ENCODE measurements at places on chromosomes 5 and 9.

- DNase-seq, result peak; percentile 83
Observed at GRCh38 chr5:135466178-135467050, 14.3 kb upstream of the TIFAB start.

- no peak for DNase-seq
Observed at GRCh38 chr5:160800375-160801275, 51.4 kb downstream of the ATP10B start.

DNA sequence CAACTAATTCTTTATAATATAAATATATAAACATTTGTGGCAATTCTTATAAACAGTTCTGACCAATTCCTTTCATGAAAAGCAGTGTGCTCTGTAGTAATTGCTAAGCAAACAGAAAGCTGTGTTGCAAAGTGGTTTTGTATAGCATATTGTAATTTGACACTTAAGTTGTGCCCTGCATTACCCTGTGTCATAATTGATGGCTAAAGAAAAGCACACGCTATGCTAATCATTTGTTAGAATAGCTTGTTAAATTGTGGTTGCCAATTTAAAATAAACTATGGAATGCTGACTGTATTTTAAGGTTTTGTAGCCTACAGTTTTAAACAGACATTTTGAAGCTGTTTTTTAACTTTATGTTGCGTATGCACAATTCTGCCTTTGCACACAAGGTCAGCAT lies 140.0 kb downstream of the PBX3 start:
- no peak for DNase-seq

DNA sequence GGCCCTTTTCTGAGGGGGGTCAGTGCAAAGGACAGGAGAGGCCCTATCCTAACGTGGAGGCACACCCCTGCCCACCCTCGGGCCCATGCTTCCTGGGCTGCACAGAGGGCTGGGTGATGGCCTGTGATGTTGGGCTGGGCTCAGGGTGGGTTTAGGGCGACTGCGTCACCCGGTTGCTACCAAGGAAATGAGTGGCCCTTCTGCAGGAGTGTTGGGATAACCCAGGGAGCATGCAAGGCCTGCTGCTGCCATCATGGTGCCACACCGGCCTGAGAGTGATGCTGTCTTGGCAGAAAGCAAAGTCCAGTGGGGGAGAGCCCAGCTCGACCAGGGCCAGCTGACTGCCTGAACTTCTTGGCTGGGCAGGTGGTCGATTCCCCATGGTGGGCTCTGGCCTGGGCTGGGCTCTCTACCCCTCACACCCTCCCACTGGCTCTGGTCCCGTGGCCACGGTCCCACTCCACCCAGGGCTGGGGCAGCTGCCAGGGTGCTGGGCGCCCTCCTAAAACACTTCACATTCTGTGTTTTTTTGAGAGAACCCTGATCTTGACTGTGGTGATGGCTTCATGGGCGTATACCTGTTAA lies 21.5 kb upstream of the MRNIP start:
- DNase-seq, result no peak

GRCh38 chr9:16316456-16316855 lies 554.0 kb downstream of the BNC2 start:
- no peak for DNase-seq
